ENCODE measurements at places on chromosomes 13 and 19.
A peak's percentile ranks its signal among the peaks of the same experiment; 100 is the strongest.

DNA sequence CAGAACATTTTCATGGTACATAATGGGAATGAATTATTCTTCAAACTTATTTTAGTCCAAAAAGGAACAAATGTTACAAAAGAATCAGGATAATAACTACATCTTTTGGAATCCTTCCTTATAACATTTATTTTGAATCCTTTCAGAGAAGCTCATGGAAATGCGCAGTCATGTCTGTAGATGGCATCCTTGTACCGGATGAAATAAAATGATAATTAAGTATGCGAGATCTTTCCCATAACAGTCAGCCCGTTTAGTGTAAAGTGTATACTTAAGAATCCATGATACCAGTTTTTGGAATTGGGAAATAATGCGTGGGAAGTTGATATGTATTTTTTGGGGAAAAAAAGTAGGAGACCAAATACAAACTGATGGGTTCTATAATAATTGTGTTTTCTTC is 418.8 kb downstream of the GPC5 start:
- DNase-seq: no peak

- DNase-seq: no peak
Observed at GRCh38 chr13:107233541-107233940, 665.6 kb upstream of the ARGLU1 start.

DNA sequence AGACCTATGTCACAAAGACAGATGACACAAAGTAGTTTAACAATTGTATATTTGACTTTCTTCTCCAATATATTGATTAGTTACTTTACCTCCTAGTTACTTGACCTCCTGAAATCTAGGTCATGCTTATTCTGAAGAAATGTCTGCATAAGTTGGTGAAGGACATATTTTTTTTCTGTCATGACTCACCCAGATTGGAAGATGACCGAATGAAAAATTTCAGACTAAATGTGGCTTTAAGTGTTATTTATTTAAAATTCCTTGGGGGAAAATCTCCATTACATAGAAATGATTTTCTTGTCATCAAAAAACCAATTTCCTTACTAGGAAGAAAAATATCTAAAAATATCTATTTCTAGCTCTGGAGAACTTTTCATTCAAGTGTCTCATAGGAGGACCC is 217.1 kb downstream of the POSTN start:
- no peak for DNase-seq

- no peak for DNase-seq
Observed at GRCh38 chr13:63691474-63691873, 2275.8 kb upstream of the PCDH20 start.

GRCh38 chr13:92806215-92806614 is 420.4 kb upstream of the GPC6 start:
- DNase-seq: peak; percentile 3

GRCh38 chr19:13978351-13979243 is 26.3 kb downstream of the DCAF15 start:
- DNase-seq: no peak

GRCh38 chr19:30034321-30034720 is 92.3 kb downstream of the URI1 start:
- DNase-seq: no peak

GRCh38 chr13:48686636-48687210 is 33.0 kb downstream of the CYSLTR2 start:
- no peak for DNase-seq

GRCh38 chr13:50942630-50943311 is 33.2 kb downstream of the RNASEH2B start:
- no peak for DNase-seq

DNA sequence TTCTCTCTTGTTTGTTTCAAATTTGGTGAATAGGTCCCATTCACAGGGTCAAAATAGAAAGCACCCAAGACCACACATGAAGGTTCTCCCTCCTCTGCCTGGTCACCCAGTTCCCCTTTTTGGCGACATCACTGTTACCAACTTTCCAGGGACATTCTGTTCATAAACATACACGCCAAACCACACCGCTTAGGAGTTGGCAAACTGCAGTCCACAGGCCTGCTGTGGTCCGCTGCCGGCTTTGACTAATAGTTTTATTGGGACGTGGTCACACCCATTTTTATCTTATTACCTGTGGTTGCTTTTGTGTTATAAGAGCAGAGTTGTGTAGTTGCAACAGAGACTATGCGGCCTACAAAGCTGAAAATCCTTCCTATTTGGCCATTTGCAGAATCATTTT is 24.2 kb downstream of the UHRF1 start:
- no peak for DNase-seq

GRCh38 chr13:60696602-60697001 is 299.6 kb downstream of the TDRD3 start:
- DNase-seq: no peak

GRCh38 chr19:10769533-10770491 is 51.9 kb downstream of the DNM2 start:
- no peak for DNase-seq

DNA sequence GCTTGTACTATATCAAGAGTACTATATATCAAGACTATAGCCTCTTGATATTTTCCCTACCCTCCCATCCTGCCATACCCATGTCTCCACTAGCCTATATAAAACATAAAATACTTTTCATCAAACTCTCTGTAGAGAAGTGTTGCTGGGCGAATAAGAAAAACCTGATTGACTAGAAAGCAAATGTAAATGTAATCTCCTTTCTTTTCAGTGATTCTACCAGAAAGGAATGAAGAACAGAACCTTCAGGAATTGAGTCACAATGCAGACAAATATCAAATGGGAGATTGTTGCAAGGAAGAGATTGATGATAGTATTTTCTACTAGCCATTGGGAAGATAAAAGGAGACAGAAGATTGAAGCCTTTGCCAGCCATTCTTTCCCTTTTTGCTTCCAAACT is 89.2 kb downstream of the KCNRG start:
- no peak for DNase-seq

DNA sequence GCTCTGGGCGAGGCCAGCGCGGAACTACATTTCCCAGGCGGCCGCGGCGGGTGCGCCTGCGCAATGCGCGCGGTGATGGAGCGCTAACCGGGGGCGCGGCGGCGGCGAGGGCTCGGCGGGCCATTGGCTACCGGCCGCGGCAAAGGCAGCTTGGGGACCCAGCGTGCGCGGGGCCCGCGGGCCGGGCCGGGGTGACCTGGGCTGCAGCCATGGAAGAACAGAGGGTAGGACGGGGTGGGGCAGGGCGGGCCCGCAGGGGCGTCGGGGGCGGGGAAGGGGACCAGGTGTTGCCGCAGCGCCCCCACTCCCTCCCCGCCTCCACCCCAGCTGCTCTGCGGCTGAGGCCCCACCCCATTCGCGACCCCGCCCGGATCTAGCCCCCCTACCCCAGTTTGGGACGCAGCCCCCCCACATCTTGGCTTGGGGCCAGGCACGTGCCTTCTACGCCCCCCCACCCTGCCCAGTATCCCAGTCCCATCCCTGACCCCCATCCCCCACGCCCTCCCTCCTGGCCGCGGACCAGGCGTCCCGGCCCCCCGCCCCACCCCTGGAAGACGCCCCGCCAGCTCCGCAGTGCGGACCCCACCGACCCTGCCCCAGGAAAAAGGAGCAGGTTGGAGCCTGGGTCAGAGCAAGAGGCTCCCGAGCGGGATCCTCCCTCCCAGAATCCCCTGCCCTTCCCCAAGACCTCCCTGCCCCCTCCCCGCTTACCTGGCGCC is at the start of gene FSD1:
Gene FSD1 (plus strand): TSS at position 61 of the 719 bp plus-strand sequence. CDS start 149 bp downstream, at position 210.
- peak; percentile 95 for DNase-seq

DNA sequence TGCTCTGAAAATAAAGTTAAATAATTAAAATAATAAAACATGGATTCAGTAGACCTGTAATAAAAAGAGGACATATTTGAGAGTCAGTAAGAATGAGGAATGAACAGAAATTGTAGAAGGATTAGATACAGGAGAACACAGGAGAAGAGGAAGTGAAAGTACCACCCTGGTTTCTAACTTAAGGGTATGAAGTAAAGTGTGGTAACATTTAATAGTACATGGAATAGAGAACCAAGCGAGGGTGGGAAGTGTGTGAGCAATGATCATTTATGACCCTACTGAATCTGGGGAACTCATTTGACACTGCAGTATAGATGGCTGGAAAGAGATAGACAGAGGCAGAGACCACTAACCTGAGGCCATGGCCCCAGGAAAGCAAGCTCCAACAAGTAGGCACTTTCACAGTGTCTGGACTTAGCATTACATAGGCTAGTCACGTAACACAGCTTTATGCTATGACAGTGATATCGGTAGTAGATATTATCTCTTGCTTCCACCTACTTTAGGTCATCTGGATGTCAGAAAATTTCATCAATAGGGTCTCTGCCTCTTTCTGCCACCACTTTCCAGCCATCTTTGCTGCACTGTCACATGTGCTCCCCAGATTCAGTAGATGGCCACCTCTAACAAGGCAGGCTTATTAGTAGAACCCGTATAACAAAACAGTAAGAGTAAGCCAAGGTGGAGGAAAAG is 633.9 kb upstream of the MIR17HG start:
- DNase-seq: no peak

DNA sequence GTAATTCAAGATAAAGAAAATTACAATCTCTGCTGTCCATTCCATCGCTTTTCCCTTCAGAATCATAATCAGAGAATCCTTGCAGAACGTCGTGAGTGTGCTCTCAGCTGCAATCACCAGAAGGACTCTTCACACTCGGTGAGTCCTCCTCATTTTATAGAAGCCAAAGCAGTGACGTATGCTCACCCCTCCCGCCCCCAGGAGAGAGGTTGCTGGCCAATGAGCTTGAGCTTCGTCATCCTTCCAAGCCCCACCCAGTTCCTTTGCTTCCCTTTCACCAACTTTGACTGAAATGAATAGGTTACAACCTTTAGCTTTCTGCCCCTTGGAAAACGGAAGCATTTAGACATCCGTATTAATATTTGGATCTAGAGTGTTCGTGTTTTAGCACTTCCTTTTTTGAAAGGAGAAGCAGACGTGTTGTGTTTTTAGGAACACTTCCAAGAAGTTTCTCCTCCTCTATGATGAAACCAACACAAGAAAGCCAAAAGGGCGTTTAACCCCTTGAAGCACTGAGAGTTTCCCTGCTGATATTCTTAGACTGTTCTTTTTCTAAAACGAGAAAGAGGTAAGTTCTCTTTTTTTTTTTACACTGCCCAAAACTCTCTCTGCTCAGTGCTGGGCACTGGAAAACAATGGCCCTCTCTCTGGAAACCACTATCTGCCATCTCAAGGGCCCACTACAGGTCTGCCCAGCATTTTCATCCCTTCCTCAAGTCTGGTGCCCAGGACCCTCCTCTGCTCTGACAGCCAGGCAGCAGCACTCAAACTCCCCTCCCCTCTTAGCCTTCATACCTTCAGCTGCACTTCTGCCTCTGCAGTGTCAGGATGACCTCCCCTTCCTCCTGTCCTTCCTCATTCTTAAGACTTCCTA is 44.3 kb upstream of the CEACAM21 start:
- DNase-seq: peak; percentile 84

DNA sequence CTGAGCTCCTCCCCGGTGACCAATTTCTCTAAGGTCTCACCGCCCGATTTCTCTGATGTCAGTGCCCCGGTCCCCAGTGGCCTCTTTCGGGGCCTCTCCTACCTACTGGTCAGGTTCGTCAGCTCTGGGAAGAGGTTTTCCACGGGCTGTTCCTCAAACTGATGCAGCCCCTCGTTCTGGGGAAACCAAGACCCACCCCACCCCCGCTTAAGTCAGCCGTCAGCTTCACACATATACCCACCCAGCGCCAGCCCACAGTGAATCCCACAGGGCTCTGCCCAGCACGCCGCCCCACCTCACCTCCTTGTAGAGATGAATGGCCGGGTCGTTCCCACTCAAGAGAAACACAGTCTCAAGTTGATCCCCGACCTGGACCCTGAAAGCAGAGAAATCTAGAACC is 3.4 kb downstream of the KPTN start:
- no peak for DNase-seq

- no peak for DNase-seq
Observed at GRCh38 chr13:99717959-99718674, 216.8 kb downstream of the TM9SF2 start.

DNA sequence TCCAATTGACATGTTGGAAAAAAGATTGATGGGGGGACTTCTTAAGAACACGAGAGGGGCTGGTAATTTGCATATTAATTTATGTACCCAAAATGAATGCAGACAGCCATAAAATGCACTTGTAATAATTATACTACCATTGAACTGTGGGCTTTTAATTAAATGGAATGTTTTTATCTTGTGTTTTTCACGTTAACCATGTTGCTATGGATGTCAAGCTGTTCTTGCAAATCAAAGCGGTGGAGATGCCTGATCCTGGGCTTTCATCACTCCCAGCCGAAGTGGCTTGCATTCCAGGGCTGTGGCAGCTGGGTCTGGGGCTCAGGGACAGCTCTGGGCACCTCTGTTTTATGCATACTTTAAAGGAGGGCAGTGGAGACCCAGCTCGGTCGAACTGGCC is 179.4 kb upstream of the TMTC4 start:
- no peak for DNase-seq

GRCh38 chr13:99686944-99687411 is 185.7 kb downstream of the TM9SF2 start:
- DNase-seq: no peak

- DNase-seq: peak; percentile 25
Observed at GRCh38 chr13:53782488-53782961, 753.9 kb downstream of the OLFM4 start.

GRCh38 chr13:78299832-78300623 is 303.3 kb downstream of the POU4F1 start:
- peak; percentile 3 for DNase-seq

- no peak for DNase-seq
Observed at GRCh38 chr13:100305398-100305797, 216.5 kb downstream of the PCCA start.

GRCh38 chr19:16702123-16702522 is 17.5 kb upstream of the NWD1 start:
- DNase-seq: no peak

DNA sequence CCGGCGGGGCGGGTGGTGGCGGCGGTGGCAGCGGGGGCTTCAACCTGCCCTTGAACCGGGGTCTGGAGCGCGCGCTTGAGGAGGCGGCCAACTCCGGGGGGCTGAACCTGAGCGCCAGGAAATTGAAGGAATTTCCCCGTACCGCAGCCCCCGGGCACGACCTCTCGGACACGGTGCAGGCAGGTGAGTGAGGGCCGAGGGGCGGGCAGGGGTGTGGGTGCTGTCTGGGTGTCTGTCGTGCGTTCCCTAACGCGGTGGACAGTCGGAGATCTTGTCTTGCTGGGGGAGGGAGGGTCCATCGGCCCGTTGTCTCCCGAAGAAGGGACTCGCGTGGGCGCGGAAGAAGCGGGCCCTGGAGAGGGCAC is 533 bp downstream of the LRCH1 start:
- no peak for DNase-seq
